ENCODE measurements at places on chromosomes 7 and 10.
A peak's percentile ranks its signal among the peaks of the same experiment; 100 is the strongest.

- DNase-seq, result no peak
These were observed 17.9 kb downstream of the OR6V1 start for GRCh38 chr7:143069912-143070500.

GRCh38 chr7:12450615-12451014, 47.0 kb upstream of the VWDE start:
- DNase-seq, result no peak

GRCh38 chr7:127239814-127240213, 12.9 kb downstream of the GRM8 start:
- DNase-seq, result no peak

GRCh38 chr10:6008497-6009142, 31.3 kb upstream of the IL15RA start:
- DNase-seq, result no peak

DNA sequence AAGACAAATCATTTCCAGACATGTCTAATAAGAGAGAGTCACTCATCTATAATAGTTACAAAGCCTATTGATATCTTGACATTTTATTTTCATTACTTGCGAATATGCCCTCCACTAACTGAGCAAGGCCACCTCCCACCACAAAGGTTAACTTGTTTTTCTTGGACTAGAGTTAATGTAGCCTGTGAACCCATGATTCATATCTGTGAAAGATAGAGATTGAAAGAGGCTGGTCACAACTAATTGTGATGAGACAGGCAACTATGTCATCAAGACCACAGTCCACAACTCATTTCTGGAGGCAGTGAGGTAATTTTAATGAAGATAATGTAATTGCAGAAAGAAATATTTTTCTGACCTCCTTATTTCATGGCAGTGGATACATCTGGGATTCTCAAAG, 491.8 kb upstream of the TPK1 start:
- DNase-seq, result no peak

GRCh38 chr10:1626835-1627234, 110.5 kb downstream of the ADARB2 start:
- DNase-seq, result no peak

DNA sequence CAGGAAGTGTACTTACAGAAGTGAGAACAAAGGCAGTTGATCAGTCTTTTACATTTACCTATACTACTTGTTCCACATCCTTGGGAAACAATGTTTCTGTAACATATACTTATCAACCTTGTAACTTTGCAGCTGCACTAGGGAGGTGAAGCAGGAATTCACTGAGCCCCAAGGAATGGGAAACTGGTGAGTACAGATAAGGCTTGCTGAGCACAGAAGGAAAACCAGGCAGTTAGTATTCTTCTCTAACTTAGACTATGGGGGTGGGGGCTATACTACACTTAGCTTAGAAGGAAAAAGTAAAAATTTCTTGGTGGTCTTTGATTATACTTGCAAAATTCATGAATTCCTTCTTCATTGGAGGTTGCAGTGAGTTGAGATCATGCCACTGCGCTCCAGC, 6.9 kb upstream of the ZNF33A start:
- no peak for DNase-seq

- DNase-seq, result no peak
These were observed 520 bp downstream of the FAM20C start for GRCh38 chr7:192701-193480.

GRCh38 chr7:44393238-44394111, 68.1 kb upstream of the CAMK2B start:
- DNase-seq, result no peak

GRCh38 chr7:75921479-75921878, 6.5 kb downstream of the POR start:
- DNase-seq, result no peak

DNA sequence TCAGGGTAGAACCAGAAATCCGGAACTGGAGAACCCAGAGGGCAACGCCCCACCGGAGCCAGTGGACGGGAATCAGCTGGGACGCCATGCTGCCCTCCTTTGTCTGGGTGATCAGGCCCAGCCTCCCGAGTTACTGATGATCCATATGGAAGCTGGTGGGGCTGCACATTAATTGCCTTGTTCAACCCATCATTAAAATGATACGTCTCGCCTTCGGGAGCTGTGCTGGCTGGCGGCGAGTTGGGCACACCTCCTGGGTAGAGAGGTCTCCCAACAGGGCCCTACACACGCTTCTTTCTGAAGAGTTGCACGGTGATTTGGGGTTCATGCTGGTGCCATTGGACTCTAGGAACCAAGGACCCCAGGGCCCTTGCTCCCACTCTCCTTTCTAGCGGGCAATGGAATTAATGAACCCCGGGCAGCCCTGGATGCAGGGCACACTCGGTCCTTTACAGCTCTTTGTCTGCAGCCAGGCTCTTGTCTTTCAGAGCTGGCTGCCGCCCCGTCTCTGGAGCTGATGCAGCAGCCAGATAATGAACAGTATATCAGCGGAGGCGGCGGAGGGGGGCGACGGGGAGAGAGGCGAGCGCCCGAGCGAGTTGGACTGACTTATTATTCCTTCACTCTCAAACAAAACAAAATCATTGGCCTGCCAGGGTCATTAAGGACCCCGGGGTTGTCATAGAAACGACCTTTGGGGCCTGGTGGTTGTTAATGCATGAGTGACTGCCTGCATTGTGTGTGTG, 412.2 kb upstream of the ZMIZ1 start:
- DNase-seq, result no peak

DNA sequence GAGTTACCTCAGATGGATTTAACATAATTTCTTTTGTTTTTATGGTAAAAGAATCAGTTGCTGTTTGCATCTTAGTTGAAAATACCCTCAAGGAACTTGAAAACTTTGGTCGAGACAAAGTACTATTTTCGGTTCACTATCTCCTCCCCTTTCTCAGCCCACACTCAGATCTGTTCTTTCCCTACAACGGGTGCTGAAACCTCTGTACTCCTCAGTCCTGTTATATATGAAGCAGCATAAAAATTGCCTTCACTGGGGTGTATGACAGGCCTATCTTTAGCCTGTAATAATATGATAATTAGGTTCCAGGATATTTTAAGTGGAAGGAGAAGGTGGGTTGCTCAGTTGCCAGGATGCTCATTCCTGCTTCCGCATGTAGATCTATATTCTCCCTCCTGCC, 105.2 kb upstream of the NOBOX start:
- no peak for DNase-seq

DNA sequence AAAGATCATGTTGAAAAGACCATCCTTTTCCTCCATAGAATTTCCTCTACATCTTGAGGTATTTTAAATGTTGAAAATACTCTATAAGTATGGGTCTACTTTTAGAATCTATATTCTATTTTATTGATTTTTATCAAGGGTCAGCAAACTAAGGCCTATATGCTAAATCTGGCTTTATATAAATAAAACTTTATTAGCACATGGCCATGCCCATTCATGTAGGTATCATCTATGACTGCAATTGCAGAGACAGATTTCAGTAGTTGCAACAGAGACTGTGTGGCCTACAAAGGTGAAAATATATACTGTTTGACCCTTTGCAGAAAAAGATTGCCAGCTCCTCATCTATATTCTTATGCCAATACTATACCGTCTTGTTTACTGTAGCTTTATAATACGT, 72.7 kb downstream of the TAX1BP1 start:
- DNase-seq, result no peak

DNA sequence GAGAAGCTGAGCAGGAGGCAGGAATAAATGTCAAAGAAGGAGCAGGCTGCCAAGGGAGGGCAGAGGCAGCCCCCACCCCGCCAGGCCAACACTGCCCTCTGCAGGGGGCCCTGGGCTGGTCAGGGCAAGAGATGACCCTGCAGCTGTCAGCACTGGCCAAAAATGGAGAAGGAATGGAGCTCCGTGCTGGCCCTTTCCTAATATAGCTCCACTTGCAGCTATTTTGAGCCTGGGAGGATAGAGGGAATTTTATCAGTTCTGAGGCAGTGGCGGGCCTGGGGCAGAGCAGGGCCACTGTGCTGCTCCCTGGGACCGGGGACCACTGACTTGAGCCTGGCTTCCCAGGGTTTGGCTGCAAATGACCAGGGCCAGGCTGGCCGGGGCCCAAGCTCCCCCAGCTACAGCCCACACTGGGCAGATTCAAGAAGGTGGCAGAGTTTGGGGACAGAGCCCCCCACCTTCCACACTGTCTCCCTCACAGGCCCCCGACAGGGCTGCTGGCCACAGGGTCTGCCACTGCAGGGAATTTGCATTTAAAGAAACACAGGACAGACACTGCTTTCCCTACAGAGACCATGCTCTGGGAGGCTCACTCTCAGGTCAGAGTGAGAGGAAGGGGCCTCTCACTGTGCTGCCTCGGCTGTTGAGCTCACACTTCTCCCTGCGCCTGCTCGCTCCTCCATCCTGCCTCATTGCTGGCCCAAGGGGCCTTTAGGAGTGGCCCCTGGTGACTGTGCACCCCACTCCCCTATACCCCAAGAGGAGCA, 16.2 kb downstream of the LDB3 start:
- DNase-seq, result no peak

DNA sequence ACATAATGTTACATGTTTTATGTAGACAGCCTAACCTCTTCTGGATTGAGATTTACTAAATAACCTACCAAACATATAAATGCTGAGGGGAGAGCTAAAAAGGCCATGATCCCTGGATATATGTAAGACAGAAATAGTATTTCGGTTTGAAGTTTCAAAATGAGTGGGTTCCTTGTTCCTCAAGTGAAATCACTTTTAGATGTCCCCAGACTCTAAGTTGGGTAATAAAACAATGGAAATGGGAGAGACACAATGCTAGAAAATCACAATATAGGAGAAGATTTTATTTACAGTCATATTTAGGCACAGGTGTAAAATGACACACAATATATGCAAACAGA, 56.5 kb downstream of the SHTN1 start:
- no peak for DNase-seq

DNA sequence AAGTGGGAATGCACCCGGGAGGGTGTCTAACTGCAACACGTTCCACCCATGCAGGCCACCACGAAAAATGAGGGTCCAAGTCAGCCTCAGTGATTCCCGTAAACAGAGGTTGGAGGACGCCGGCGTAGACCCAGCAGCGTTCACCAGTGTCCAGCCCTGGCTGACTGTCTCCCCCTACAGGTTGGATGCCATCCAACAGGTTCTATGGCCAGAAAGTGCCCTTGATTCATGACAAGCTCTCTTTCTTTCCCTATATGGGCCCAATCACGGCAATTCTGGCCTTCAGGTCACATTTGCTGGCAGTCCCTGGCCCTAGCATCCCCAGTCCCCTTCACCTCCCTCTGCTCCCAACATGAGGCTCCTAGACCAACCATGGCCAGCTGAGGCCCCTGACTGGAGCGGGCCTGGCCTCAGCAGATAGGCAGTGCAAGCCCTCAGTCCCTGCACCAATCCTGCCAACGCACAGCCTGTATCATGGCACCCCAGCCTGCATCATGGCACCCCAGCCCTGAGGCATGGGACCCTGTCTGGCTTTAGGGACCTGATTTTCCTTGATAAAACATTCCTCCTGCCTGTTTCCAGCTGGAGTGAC, 227.4 kb downstream of the GRID1 start:
- peak; percentile 17 for DNase-seq

GRCh38 chr10:14838582-14839304, 637 bp downstream of the HSPA14 start:
- DNase-seq, result peak; percentile 28

DNA sequence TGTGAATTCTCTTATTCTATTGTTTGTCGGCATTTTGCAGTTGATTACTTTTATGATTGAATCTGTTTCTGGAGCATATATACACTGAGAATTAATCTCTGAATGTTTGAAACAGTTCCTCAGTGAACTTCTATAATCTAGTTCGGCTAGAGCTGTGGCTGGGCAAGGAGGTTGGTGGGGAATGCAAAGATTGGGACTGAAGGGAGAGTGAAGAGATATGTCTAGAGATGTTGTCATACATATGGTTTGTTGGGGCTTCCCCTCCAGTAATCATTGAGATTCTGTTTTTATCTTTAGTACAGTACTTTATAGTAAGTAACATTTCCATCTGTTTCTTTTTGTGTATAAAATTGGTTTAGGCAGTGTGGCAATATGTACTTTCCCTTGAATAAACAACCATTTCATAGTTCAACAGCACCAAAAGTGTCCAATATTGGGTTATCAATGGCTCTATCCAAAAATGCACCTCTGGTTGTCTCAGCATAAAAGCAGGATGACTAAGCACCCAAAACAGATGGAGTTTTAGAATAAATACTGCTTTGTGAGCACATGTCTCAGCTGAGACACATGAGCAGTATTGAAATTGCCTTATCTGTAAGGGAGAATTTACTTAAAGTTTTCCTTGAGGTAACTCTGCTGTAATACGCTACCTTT, 36.7 kb downstream of the WAC start:
- no peak for DNase-seq

DNA sequence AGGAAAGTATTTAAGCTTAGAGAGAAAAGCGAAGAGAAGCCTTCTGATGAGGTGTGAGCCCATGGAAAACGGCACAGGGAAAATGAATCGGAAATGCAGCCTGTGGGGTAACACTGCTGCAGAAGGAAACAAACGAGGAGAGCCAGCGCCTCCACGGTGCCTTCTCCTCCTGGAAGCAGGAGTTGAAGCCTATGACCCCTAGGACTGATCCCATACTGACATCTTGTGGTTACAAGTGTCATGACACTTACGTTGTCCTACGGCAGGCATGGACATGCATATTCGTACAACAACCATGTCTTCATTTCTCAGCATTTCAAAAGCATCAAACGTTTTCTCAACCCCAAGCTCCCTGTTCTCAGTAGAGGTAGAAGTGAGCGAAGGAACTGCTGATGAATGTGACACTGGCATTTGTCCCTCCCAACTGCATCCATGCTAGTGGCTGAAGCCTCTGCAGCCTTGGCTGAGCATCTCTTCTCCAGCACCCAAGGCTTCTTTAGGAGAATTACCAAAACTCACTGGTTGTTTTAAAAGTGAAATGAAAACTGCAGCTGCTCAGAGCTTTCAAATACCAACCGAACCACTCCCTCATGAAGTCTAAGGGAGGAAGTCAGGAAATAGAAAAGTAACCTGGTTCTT, 160.2 kb downstream of the JAZF1 start:
- DNase-seq, result peak; percentile 20

DNA sequence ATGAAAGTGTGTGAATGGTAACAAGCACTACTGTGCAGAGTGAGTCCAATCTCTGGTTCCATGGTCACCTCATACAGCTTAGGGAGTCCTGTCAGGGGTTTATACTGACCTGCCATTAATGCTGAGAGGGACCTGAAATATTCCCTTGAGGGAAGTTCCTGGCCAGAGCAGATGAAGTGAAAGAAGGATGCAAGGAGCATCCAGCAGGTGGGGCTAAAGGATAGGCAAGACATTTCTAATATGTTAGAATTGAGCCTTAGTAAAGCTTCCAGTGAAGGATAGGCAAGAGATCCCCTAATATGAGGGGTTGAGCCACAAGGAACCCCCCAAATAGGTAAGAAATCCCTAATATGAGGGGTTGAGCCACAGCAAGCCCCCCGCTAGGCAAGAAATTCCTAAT, 25.5 kb upstream of the FAM221A start:
- DNase-seq, result no peak

- DNase-seq, result no peak
These were observed 84.7 kb downstream of the GPR26 start for GRCh38 chr10:123750901-123751300.

- DNase-seq, result no peak
These were observed 96.7 kb downstream of the TWIST1 start for GRCh38 chr7:19020711-19021110.

GRCh38 chr10:86007171-86007570, 359.4 kb downstream of the GRID1 start:
- DNase-seq, result no peak
